ENCODE measurements at places on chromosomes 2 and 18.

DNA sequence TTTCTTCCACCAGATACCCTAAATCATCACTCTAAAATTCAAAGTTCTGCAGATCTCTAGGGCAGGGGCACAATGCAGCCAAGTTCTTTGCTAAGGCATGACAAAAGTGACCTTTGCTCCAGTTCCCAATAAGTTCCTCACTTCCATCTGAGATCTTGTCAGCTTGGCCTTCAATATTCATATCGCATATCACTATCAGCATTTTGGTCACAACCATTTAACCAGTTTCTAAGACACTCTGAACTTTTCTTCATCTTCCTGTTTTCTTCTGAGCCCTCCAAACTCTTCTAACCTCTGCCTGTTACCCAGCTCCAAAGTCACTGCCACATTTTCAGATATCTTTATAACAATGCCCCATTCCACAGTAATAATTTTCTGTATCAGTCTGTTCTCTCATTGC lies 452.6 kb upstream of the TRIB2 start:
- no peaks in the 10 kb centered on the region for H3K27me3 ChIP-seq
- peaks cover 17% of the 10 kb centered on the region for H3K4me1 ChIP-seq
- H3K27ac ChIP-seq: no peak overlapping the region
- no peak for DNase-seq
- no peaks in the 10 kb centered on the region for H3K36me3 ChIP-seq

GRCh38 chr18:71079606-71080005 lies 790.8 kb downstream of the SOCS6 start:
- H3K36me3 ChIP-seq: no peaks in the 10 kb centered on the region
- H3K4me3 ChIP-seq: no peak overlapping the region
- H3K27me3 ChIP-seq: no peaks in the 10 kb centered on the region
- no peak overlapping the region for H3K27ac ChIP-seq

DNA sequence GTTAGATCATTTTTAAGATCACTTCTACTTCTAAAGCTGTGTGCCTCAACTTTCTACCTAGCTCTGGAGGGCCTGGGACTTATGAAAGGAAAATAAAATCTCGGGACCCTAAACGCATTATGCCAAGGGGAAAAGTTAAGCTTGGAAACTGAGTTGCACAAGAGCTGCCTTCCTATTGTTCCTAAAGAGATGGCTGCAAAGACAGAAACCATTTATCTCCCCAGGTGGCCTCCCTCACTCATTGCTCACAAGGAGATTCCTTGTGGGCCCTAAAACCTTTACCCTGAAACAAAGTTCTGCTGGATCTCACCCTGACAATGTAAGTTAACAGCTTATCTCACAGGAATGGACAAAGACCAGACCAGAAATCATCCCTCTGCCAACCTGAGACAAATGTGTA lies 26.8 kb downstream of the TUBB6 start:
- H3K4me3 ChIP-seq: no peak overlapping the region
- H3K36me3 ChIP-seq: peaks cover 35% of the 10 kb centered on the region
- DNase-seq: no peak
- H3K4me1 ChIP-seq: no peaks in the 10 kb centered on the region
- H3K27me3 ChIP-seq: no peaks in the 10 kb centered on the region

DNA sequence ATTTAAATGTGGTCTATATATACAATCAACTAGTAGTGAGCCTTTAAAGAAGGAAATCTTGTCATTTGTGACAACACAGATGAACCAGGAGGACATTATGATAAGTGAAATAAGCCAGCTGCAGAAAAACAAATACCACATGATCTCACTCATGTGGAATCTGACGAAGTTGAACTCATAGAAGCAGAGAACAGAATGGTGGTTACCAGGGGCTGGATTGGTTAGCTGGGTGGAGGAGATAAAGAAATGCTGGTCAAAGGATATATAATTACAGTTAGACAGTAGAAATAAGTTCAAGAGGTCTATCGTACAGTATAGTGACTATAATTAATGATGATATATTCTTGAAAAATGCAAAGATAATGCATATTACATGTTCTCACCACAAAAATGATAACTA lies 267.9 kb downstream of the FBXO15 start:
- no peaks in the 10 kb centered on the region for H3K27me3 ChIP-seq
- H3K27ac ChIP-seq: no peak overlapping the region
- no peaks in the 10 kb centered on the region for H3K36me3 ChIP-seq
- H3K4me1 ChIP-seq: no peaks in the 10 kb centered on the region
- DNase-seq: no peak

DNA sequence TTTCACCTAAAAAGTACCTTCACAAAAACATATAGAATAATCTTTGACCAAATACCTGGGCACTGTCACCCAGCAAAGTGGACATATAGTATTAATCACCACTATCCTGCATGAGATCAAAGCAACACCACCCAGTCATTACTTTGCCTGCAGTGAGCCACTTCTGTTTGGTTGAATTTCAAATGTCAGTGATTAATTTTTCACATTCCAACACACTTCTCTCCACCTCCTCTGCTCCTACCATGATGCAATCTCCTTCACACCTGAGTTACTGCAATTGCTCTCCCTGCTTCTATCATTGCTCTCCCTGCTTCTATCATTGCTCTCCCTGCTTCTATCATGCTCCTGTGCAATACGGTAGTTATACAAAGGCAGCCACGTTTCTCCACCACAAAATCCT lies 106.1 kb upstream of the NETO1 start:
- H3K36me3 ChIP-seq: no peaks in the 10 kb centered on the region
- H3K4me3 ChIP-seq: no peak overlapping the region
- H3K4me1 ChIP-seq: no peaks in the 10 kb centered on the region
- H3K27ac ChIP-seq: no peak overlapping the region
- DNase-seq: no peak

- no peaks in the 10 kb centered on the region for H3K27me3 ChIP-seq
- no peaks in the 10 kb centered on the region for H3K36me3 ChIP-seq
- peak; percentile 80 for DNase-seq
- no peak overlapping the region for H3K4me3 ChIP-seq
- peak overlapping the region; percentile 75 for H3K27ac ChIP-seq
These were observed 143.1 kb upstream of the TTC39C start for GRCh38 chr18:23871410-23871809.

GRCh38 chr2:38751596-38752410 lies 642 bp upstream of the SRSF7 start:
- peak overlapping the region; percentile 95 for H3K4me3 ChIP-seq
- peaks cover 43% of the 10 kb centered on the region for H3K36me3 ChIP-seq

- no peak for DNase-seq
- H3K36me3 ChIP-seq: no peaks in the 10 kb centered on the region
- H3K27me3 ChIP-seq: no peaks in the 10 kb centered on the region
- H3K4me3 ChIP-seq: no peak overlapping the region
- H3K4me1 ChIP-seq: no peaks in the 10 kb centered on the region
- H3K27ac ChIP-seq: no peak overlapping the region
These were observed 95.6 kb upstream of the THOC1 start for GRCh38 chr18:363301-364085.

GRCh38 chr2:158990397-158991214 lies 22.2 kb downstream of the TANC1 start:
- no peaks in the 10 kb centered on the region for H3K4me1 ChIP-seq
- H3K27me3 ChIP-seq: peaks cover 1% of the 10 kb centered on the region
- H3K27ac ChIP-seq: no peak overlapping the region
- H3K4me3 ChIP-seq: no peak overlapping the region
- no peak for DNase-seq

DNA sequence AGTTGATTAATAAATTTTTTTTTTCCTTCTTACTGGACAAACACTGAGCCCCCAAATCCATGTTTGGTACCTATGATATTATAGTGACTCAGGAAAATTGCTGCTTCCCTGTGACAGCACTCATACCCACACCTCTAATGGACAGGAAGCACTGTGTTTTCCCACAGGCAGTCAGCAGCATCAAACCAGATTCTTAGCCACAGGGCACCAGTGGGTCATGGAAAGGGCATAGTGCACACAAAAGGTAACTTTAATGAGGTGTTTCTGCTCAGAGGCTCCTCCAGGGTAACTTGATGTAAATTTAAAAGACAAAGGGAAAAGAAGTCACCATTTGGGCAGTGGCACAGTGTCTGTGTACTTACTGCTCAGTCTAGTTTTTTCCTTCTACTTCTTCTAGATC lies 34.1 kb downstream of the SERPINB11 start:
- DNase-seq: no peak
- no peaks in the 10 kb centered on the region for H3K4me1 ChIP-seq
- H3K36me3 ChIP-seq: no peaks in the 10 kb centered on the region
- peaks cover 2% of the 10 kb centered on the region for H3K27me3 ChIP-seq
- no peak overlapping the region for H3K27ac ChIP-seq

DNA sequence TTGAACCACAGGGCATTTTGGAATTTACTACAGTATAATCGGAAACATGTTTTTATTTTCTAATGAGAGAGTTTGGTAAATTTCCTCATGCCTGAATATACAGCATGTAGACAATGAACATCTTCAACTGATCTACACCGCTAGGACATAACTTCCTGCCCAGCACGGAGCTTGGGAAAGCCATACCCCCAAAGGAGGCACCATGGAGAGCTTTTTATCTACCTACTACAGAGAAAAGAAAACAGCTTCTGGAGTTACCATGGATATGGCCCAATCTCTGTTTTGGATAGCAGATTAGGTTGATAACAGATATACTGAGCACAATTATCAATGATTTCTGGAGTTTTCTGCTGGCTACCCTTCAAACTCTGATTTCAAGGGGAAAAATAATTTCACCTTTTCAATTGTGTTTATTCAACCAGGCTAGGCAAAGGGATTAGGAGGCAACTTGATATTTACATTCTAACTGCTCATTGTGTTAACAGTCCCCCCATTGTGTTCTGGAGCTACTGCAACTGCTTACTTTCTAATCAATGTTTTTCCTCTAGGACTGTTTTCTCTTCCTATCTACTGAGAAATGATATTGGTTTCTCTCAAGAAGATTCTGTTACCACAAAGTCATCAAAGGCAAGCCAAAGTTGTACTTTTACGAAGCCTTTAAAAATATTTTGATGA lies 123.0 kb upstream of the ARHGAP28 start:
- no peaks in the 10 kb centered on the region for H3K27me3 ChIP-seq
- DNase-seq: no peak
- no peak overlapping the region for H3K4me3 ChIP-seq

DNA sequence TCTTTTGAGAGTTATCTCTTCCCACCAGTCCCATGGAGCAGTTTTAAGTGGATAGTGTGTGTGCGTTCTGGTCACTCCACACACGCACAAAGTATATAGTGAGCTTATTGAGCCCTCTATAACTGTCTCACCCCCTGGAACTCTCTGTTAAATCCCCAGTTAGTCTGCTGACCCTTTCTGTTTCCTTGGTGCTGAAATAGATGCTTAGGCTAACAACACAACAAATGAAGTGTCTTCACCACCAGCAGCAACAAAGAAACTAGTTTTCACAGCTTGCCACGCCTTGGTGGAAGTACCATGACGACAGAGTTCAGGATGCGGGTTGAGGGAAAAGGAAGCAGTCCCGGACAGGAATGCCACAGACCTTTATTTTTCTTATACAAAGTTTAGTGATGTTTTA lies 203.5 kb upstream of the TMEFF2 start:
- H3K4me3 ChIP-seq: no peak overlapping the region
- DNase-seq: no peak
- no peaks in the 10 kb centered on the region for H3K4me1 ChIP-seq
- H3K36me3 ChIP-seq: no peaks in the 10 kb centered on the region
- no peak overlapping the region for H3K27ac ChIP-seq

GRCh38 chr18:58394602-58395425 lies 234.1 kb downstream of the ALPK2 start:
- no peak overlapping the region for H3K4me3 ChIP-seq
- no peak overlapping the region for H3K27ac ChIP-seq
- H3K4me1 ChIP-seq: no peaks in the 10 kb centered on the region

- no peak overlapping the region for H3K27ac ChIP-seq
- H3K4me3 ChIP-seq: no peak overlapping the region
- peaks cover 7% of the 10 kb centered on the region for H3K27me3 ChIP-seq
These were observed 80.7 kb upstream of the DAPL1 start for GRCh38 chr2:158714420-158714819.

DNA sequence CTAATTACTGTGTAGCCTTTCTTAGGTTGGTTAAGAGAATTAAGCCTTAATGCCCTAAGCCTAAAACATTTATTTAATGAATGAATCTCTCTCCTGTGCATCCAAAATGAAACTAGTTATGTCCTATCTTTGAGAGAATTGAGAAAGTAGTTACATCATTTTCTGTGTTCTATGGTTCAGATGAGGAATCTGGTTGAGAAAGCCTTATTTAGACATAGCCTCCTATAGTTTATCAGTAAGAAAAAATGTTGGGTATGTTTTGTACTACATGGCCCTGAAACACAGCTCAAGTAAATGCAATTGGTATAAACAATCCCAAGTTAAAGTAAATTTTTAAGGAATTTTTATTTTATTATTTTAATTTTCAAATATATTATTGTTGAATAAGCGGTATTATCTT lies 25.9 kb upstream of the RAMP1 start:
- H3K4me3 ChIP-seq: no peak overlapping the region
- no peak overlapping the region for H3K27ac ChIP-seq
- no peaks in the 10 kb centered on the region for H3K4me1 ChIP-seq
- no peak for DNase-seq

GRCh38 chr2:97718942-97719341 lies 5.6 kb downstream of the ZAP70 start:
- H3K27me3 ChIP-seq: no peaks in the 10 kb centered on the region
- H3K36me3 ChIP-seq: peaks cover 85% of the 10 kb centered on the region
- H3K27ac ChIP-seq: peak overlapping the region; percentile 100
- H3K4me3 ChIP-seq: peak overlapping the region; percentile 89

GRCh38 chr2:141058556-141058955 lies 1072.3 kb downstream of the LRP1B start:
- no peak overlapping the region for H3K27ac ChIP-seq
- no peaks in the 10 kb centered on the region for H3K4me1 ChIP-seq
- no peak for DNase-seq
- no peaks in the 10 kb centered on the region for H3K27me3 ChIP-seq

GRCh38 chr18:52422985-52423601 lies 83.1 kb downstream of the DCC start:
- H3K36me3 ChIP-seq: no peaks in the 10 kb centered on the region
- H3K4me3 ChIP-seq: no peak overlapping the region
- H3K4me1 ChIP-seq: no peaks in the 10 kb centered on the region
- H3K27me3 ChIP-seq: no peaks in the 10 kb centered on the region
- DNase-seq: no peak
- H3K27ac ChIP-seq: no peak overlapping the region
